ENCODE measurements at places on chromosomes 11 and 22. TPM values are rescaled to one million over a fixed set of nuclear protein-coding genes. Genes with fewer than 3 reads are reported as not detected.

Gene GTSE1
- 0.35 TPM for total RNA-seq

Gene RNF141
- total RNA-seq = 30.0 TPM

Gene OR10D3
- total RNA-seq = not detected

Gene GLB1L2
- total RNA-seq = 16.4 TPM

Gene TYR
- not detected for total RNA-seq

Gene CACNA1I
- 0.05 TPM for total RNA-seq

Gene LUZP2
- not detected for total RNA-seq

Gene IL17REL
- total RNA-seq = not detected

Gene C11orf86
- not detected for total RNA-seq

Gene OR51B2
- total RNA-seq = not detected

Gene CRYBB3
- not detected for total RNA-seq
